ENCODE measurements at places on chromosomes 7 and 10.
A peak's percentile ranks its signal among the peaks of the same experiment; 100 is the strongest.

GRCh38 chr10:45552476-45552875, 120.1 kb downstream of the ZFAND4 start:
- no peak for DNase-seq

GRCh38 chr7:30036220-30036619, 8.0 kb downstream of the PLEKHA8 start:
- no peak for DNase-seq

DNA sequence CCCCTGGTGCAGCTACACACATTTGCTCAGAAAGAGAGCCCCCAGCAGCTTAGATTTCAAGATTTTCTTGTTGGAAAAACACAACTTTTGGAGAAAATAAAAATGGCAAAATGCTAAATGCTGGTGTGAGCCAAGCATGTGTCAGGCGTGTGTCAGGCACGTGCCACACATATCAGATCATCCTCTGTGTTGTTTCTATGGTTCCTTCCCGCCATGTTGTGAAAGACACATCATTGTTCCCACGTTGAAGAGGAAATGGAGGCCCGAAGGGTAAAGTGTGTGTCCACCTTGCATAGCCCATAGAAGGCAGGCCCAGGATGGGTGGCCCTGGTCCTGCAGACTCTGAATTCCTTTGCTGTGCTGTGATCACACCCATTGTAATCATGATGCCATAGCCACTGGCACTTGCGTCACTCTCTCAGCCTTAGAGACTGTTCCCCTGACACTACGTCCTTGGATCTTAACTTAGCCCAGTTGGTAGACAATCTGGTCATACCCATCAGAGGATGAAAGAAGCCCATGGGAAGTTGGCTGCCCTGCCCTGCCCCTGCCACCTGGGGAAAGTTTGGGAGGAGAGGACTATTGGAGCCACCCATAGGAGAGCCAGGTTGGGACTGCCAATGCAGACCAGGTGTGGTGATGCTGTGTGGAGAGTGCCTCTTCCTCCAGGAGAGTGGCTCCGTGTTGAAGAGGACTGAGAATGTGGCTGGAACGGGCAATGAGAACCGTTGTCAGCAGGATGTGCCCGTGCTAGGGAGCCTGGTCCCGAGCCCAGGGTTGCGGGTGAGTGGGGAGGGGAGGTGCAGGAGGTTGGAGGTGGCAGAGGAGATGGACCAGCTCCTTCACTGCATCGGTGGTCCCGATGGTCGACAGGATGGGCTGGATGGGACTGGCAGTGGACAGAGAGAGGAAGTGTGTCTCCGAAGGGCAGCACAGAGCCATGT, 65.6 kb upstream of the IGFBP3 start:
- DNase-seq = no peak

DNA sequence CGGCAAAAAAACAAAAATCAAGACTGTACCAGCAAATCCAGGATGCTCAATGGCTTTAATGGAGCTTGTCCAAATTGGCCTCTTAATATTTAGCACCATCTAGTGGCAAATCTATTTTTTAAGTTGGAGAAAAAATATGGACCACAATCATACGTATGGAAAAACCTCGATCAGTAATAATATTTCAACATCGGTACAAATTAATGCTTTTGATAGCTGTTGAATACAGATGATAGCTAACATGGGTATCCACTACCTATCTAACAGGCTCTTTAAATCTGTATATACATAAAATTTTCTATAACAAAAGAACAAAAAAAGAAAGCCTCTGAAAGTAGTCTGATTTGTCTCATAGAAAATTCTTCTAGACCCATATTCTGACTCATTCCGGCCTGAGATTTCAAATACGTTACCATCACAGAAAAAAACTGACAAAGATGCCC, 29.2 kb downstream of the COA1 start:
- peak; percentile 43 for DNase-seq

GRCh38 chr7:121337398-121337797, 8.6 kb downstream of the WNT16 start:
- no peak for DNase-seq

DNA sequence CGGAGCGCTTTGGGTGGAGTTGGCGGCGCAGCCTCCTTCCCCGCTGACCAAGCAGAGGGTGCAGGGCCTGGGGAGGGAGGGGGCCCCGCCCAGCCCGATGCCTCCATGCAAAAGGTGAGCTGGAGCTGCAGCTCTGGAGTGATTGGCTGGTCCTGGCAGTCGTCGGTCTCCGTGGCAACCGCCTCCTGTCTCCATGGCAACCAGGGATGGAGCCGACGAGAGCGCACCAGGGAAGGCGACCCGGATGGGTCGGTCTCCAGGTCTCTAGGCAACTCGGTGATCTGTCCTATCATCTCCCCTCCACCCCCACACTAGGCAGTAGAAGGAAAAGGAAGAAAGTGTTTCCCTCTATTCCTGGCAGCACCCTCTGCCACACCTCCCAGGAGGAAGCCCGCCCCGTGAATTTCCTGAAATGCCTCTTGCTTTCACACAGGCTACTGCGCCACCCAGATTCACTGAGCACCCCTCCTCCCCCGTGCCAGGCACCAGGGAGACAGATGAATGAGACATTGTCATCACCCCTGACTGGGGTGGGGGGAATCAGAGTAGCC, 647 bp upstream of the NACAD start:
- DNase-seq = peak; percentile 71

DNA sequence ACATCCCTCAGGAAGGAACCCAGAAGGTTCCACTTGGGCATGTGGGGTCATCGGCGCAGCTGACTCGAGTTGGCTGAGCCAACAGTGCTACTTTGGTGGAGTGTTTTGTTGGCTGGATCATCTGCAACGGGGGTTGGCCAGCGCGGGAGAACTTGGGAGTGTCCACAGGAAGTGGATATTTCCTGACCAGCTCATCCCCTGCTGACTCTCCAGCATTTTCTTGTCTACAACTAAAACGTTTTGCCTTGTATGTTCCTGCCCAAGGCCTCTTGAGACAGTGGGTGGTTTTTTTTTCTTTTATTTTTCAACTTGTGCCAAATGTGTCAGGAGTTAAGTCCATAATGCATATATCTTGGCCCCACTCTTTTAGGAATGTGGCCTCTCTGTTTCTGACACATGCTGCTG, 208.6 kb downstream of the ZNF365 start:
- DNase-seq = peak; percentile 91

DNA sequence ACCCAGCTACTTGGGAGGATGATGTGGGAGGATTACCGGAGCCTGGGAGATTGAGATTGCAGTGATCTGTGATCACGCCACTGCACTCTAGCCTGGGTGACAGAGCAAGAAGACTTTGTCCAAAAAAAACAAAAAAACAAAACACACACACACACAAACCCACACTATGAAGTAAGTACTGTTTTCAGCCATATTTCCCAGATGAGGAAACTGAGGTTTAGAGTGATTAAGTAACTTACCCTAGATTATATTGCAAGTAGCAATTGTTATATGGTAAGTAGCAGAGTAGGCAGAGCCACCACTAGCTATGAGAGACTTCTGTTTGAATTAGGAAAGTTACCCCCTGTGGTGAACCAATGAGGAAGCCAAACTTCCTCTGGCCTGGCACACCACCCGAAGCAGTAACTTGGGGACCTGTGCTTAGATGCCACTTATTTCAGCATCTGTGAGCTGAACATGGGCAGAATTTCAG, 61.9 kb downstream of the MCU start:
- no peak for DNase-seq

- DNase-seq = peak; percentile 58
Observed at GRCh38 chr10:123655751-123656150, 10.4 kb upstream of the GPR26 start.

DNA sequence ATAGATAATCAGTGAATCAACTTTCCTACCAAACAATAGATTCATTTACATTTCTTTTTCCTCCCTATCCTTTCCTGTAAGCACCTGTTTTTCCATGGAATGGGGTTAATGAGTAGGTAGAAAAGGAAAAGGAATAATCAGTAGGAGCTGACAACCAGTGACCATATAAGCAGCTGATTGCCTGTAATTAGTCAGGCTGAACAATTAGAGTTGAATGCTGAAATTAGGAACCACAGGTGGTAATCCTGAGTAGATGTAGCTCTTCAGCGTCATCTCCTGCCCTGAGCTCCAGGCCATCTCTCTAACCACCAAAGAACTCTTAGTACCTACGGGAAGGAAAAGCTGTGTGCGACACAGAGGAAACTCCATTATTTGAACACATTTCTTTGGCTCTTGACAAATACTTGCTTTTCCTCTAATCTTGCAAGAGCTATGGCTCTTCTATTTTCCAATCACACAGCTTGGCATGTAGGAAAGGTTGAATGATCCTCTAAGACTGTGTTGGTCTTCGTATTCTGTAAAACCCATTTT, 63.8 kb downstream of the KLHDC10 start:
- no peak for DNase-seq

- peak; percentile 38 for DNase-seq
Observed at GRCh38 chr10:79292891-79293746, 54.1 kb upstream of the PPIF start.

GRCh38 chr10:111916011-111916410, 267.6 kb downstream of the GPAM start:
- no peak for DNase-seq

DNA sequence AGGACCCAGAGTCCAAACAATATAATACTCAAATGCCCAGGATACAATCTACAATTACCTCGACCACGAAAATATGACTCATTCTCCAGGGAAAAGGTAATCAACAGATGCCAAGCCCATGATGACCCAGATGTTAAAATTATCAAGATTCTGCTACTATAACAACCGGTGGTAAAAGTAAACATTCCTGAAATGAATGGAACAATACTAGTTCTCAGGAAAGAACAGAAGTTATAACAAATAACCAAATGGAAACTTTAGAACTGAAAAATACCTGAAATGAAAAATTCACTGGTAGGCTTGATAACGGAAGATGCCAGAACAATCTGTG, 34.1 kb upstream of the GUSB start:
- DNase-seq = peak; percentile 23

DNA sequence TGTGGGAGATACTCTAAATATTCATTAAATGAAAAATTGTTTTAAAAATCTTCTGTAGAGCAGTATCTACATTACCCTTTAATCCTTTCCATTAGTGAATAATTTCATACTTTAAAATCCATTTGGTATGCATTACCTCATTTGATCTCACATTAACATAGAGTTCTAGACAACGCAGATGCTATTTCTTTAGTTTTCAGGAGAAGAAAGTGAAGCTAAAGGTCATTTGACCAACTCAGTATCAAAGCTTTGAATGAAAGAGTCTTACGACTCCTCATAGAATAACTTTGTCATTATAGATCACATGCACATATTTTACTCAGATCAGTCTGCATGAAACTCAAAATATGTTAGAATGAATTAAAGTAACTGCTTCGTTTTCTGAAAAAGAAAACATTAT, 460.2 kb downstream of the DNAJB9 start:
- no peak for DNase-seq

GRCh38 chr7:137583172-137583571, 239.6 kb upstream of the PTN start:
- no peak for DNase-seq

GRCh38 chr7:91427051-91427450, 162.8 kb downstream of the FZD1 start:
- DNase-seq = no peak

- no peak for DNase-seq
Observed at GRCh38 chr10:121307411-121307980, 290.7 kb downstream of the FGFR2 start.

DNA sequence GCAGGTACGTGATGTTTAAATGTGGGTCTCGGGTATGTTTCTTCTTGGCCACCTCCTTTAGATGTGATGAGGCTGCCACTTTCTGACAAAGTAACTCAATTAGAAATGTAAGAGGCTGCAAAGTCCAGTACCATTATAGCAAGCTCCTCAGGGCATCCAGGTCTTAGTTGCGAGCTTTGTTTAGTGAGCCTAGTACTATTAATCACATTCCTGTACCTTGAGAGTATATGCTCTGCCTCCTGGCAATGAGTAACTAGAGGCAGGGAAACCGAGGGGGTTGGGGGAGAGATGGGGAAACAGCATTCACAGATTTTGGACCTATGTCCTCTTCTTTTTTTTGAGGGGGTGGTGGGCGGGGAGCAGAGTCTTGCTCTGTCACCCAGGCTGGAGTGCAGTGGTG, 131.8 kb downstream of the GFRA1 start:
- DNase-seq = no peak

GRCh38 chr7:2904202-2904601, 60.1 kb upstream of the GNA12 start:
- DNase-seq = no peak

DNA sequence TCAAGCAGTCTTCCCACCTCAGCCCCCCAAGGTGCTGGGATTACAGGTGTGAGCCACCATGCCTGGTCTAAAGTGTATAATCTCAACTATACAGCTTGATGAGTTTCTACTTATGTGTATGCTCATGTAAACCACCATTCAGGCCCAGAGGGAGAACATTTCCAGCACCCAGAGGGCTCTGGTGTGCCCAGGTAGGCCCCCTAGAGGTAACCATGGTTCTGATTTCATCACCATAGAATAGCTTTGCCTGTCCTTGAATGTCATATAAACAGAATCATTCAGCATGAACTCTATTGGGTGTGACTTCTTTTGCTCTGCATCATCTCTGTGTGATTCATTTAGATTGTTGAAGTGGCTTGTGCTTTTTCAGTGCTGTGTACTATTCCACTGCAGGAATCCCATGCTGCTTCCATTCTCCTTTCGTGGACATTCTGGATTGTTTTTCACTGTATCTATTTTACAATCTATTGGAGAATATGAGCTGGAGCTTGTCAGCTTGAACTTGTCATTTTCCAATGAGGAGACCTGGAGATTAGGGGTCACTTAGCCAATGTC, 35.2 kb downstream of the COL26A1 start:
- no peak for DNase-seq

DNA sequence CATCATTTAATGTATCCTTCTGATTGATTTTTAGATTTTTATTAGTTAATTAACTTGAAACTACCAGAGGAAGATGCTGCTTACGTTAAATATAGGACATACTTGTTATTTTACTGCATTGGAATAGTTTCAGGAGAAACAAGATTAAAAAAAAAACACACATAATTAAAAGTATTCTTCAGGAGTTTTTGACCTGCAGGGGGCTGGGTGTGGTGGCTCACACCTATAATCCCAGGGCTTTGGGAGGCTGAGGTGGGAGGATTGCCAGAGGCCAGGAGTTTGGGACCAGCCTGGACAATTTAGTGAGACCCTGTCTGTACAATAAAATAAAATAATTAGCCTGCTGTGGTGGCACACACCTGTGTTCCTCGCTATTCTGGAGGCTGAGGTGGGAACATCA, 10.7 kb downstream of the CBLL1 start:
- no peak for DNase-seq

DNA sequence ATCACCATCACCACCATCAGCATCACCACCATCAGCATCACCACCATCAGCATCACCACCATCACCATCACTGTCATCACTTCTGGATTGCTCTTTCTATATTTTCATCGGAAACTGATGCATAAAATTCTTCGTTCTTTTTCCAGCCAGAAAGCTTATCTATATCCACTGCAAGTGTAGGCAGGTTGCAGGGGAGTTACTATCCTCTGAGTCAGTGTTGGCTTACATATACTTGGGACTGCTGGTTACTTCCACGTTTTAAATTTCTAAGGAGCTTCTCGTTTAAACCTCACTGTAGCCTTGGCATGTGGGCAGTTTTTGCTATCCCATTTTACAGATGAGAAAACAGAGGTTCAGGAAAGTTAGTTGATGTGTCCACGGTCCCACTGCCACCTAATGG, 66.1 kb downstream of the FOXL3 start:
- no peak for DNase-seq

Data from AG08395 (cell line).